CD8-positive, alpha-beta memory T cell (primary cell): ENCODE measurements at places on chromosomes 7 and 10. TPM values are rescaled to one million over a fixed set of nuclear protein-coding genes. Genes with fewer than 3 reads are reported as not detected.

- DNase-seq, result no peak
- H3K27ac ChIP-seq, result no peak overlapping the region
Measured at GRCh38 chr7:44368885-44369284, 43.5 kb upstream of the CAMK2B start.

The ACBD7 gene
- total RNA-seq, result 1.2 TPM

DNA sequence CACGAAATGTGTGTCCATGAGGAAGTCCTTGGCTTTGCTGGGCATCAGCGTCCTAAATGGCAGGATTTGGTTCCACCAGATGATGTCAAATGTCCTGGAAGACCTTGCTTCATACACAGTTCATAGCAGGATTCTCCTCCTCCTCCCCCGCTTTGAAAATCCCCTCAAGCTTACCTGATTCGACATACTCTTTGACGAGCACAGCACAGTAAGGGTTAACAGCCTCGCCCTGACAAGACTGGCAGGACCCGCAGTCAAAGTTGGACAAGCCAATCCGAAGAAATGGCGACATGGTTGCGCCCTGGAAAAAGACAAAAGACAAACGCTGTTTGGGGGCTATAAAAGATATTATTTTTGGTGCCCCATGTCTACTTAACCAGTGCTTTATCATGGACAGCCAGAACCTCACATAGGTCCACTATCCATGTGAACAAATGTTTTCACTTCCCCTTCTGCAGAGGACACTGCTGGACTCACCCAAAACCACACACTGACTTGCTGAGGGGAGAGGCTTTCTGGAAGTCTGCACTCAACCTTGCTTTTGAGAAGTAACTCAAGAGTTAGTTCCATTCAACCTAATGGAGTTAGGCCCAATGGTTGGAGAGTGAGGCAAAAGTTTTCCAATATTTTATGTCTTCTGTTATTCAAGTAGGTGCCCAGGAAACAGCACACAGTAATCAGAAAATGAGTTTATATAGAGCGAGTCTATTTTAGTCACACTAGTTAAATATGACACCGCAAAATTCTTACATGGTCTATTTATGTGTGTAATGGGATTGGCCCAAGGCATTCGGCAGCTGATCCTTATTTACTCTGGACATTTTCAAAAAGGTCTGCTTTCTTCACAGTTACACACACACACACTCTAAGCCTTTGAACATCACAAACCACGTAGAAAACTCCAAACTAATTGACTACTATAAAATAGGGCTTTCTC lies 65.0 kb downstream of the PRKCQ start:
- no peak overlapping the region for H3K27ac ChIP-seq
- peaks cover 25% of the 10 kb centered on the region for H3K36me3 ChIP-seq
- no peaks in the 10 kb centered on the region for H3K27me3 ChIP-seq
- H3K4me3 ChIP-seq, result no peak overlapping the region
- H3K4me1 ChIP-seq, result peaks cover 57% of the 10 kb centered on the region
- DNase-seq, result no peak

DNA sequence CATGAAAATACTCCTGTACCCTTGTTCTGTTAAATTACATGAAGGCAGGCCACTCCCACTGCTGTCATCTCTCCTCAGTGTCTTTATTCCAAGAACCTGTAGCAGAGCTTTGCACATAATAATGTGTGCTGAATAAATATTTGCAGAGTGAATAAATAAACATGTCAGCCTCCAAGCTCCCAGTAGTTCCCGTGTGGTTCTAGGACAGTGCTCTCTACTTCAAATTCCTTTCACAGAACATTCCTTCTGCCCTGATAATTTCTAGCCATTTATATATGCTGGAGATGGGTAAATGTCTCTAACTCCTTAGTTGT lies 20.3 kb upstream of the HYAL4 start:
- H3K4me3 ChIP-seq, result no peak overlapping the region
- no peak for DNase-seq
- H3K27me3 ChIP-seq, result no peaks in the 10 kb centered on the region
- H3K4me1 ChIP-seq, result peaks cover 7% of the 10 kb centered on the region

The AGFG2 gene
- total RNA-seq, result 63.1 TPM

- H3K4me3 ChIP-seq, result no peak overlapping the region
- H3K27me3 ChIP-seq, result no peaks in the 10 kb centered on the region
- no peaks in the 10 kb centered on the region for H3K4me1 ChIP-seq
- no peaks in the 10 kb centered on the region for H3K36me3 ChIP-seq
- DNase-seq, result no peak
Measured at GRCh38 chr7:37149773-37150124, 298.9 kb downstream of the ELMO1 start.

The PTF1A gene
- total RNA-seq, result not detected

GRCh38 chr10:69883310-69884023 lies 81.8 kb downstream of the COL13A1 start:
- H3K36me3 ChIP-seq, result no peaks in the 10 kb centered on the region
- H3K27ac ChIP-seq, result no peak overlapping the region
- no peaks in the 10 kb centered on the region for H3K27me3 ChIP-seq
- H3K4me1 ChIP-seq, result no peaks in the 10 kb centered on the region

The C10orf62 gene
- not detected for total RNA-seq

GRCh38 chr10:119284679-119285096 lies 77.3 kb downstream of the GRK5 start:
- no peak overlapping the region for H3K27ac ChIP-seq
- no peak for DNase-seq
- H3K4me3 ChIP-seq, result no peak overlapping the region
- no peaks in the 10 kb centered on the region for H3K27me3 ChIP-seq
- no peaks in the 10 kb centered on the region for H3K36me3 ChIP-seq
- H3K4me1 ChIP-seq, result peaks cover 71% of the 10 kb centered on the region

DNA sequence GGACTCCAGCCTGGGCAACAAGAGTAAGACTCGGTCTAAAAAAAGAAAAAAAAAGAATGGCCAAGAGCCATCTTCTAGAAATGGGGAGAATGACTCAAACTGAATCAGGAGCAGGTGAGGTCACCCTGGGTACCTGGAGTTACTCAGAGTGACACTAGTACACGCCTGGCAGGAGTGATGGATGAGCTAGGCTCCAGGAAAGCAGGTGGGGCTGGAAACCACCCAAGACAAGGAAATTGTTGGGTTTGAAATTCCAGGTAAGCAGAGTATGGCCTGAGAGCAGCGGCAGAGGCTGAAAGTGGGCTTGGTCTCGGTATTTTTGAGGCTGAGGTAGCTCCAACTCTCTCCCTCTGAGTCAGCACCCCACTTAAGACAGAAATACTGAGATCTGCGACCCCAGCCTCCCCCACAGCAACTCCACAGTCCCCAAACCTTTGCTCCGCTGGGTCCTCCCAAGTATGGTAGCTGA lies 18.5 kb downstream of the DDIT4 start:
- no peak overlapping the region for H3K27ac ChIP-seq
- DNase-seq, result no peak
- H3K4me1 ChIP-seq, result peaks cover 62% of the 10 kb centered on the region
- no peaks in the 10 kb centered on the region for H3K36me3 ChIP-seq
- H3K4me3 ChIP-seq, result no peak overlapping the region

The CCDC3 gene
- not detected for total RNA-seq

The KIAA1217 gene
- total RNA-seq, result not detected

DNA sequence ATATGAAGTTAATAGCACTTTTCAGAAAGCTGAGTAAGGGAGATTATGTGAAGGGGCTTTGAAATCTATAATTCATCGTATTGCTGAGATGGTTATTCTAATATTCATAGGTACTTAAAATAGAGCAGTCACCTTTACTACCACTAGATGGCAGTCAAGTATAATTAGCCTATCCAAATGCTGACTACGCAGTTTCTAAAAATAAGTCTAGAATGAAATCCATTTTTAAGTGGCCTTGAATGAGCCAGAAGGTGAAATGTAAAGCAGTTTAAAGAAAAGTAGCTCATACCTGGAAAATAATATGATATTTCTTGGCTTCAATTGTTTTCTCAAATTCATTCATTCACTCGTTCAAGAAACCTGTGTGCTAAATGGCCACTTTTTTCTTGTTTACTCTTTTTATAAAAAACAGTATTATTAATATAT lies 1277.1 kb downstream of the GATA3 start:
- H3K4me1 ChIP-seq, result no peaks in the 10 kb centered on the region
- no peak overlapping the region for H3K27ac ChIP-seq
- peak; percentile 32 for DNase-seq

- H3K4me1 ChIP-seq, result no peaks in the 10 kb centered on the region
- no peaks in the 10 kb centered on the region for H3K36me3 ChIP-seq
- no peaks in the 10 kb centered on the region for H3K27me3 ChIP-seq
Measured at GRCh38 chr7:25478925-25479324, 250.6 kb upstream of the NPVF start.

GRCh38 chr10:112565434-112566053 lies 118.5 kb downstream of the VTI1A start:
- H3K27ac ChIP-seq, result no peak overlapping the region
- H3K4me3 ChIP-seq, result no peak overlapping the region
- no peaks in the 10 kb centered on the region for H3K27me3 ChIP-seq
- DNase-seq, result no peak
- H3K36me3 ChIP-seq, result no peaks in the 10 kb centered on the region

DNA sequence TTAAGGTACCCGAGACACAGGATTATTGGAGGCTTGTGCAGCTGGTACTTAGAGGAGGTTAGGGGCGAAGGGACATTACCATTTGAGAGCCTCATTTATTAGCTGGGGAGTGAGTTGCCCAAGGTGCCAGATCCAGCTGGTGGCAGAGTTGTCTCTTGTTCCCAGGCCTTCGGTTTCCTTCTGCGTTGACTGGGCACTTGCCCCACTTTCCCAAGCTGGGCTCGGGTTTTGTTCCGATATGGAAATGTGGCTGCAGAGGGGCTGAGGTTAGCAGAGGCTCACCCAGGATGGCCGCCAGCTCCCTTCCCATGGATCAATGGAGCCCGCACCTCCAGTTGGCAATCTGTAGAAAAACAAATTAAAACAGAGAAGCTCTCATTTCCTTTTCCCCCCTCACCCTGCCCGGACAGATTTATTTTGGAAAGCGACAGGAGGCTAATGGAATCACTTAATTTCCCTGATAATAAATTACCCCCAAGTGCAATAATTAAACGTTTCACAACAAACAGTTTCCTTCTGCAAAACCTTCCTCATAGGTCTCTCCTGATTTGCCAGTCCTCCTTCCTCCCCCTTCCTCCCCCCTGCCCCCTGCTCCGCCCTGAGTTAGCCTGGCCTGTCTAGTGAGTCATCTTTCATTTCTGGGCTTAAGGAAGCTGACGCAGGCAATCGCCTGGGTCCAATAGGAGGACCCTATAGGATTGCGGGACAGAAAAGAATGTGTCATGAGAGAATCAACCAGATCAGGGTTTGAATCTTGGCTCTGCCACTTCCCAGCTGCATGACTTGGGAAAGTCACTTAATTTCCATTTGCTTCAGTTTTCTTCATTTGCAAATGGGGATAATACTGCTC lies 51.7 kb downstream of the ADRA2A start:
- no peak overlapping the region for H3K27ac ChIP-seq
- H3K4me1 ChIP-seq, result no peaks in the 10 kb centered on the region
- no peaks in the 10 kb centered on the region for H3K36me3 ChIP-seq
- DNase-seq, result no peak
- H3K27me3 ChIP-seq, result no peaks in the 10 kb centered on the region

The ASB15 gene
- not detected for total RNA-seq

GRCh38 chr10:125289461-125289860 lies 129.1 kb upstream of the CTBP2 start:
- H3K4me3 ChIP-seq, result no peak overlapping the region
- no peak overlapping the region for H3K27ac ChIP-seq
- no peaks in the 10 kb centered on the region for H3K27me3 ChIP-seq
- no peaks in the 10 kb centered on the region for H3K36me3 ChIP-seq
- no peaks in the 10 kb centered on the region for H3K4me1 ChIP-seq

The CRHR2 gene
- total RNA-seq, result not detected

GRCh38 chr7:21383227-21384220 lies 44.4 kb upstream of the SP4 start:
- DNase-seq, result no peak
- H3K27ac ChIP-seq, result no peak overlapping the region
- no peak overlapping the region for H3K4me3 ChIP-seq
